Activated T-helper 9 cell treated with anti-CD3 and anti-CD28 coated beads, Interleukin-2, amount 50 U/mL, for 16 hours (primary cell): ENCODE measurements at places on chromosomes 4 and X.

DNA sequence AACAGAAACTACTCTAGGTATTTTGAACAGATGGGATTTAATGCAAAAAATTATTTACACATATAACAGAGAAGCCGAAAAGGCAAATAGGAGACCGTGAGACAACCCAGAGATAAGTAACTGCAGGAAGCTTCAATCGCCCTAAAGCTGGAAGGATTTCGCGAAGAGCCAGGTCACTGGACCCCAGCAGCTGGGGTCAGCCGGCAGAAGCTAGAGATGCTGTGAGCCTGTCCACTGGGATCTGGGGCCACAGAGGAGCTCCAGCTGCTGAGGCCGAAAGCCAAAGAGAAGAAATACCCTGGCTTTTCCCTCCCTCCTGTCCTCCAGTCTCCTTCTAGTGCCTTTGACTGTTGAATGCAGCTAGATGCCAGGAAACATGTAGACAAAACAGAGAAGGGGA lies 192.8 kb upstream of the BCOR start:
- DNase-seq: no peak

DNA sequence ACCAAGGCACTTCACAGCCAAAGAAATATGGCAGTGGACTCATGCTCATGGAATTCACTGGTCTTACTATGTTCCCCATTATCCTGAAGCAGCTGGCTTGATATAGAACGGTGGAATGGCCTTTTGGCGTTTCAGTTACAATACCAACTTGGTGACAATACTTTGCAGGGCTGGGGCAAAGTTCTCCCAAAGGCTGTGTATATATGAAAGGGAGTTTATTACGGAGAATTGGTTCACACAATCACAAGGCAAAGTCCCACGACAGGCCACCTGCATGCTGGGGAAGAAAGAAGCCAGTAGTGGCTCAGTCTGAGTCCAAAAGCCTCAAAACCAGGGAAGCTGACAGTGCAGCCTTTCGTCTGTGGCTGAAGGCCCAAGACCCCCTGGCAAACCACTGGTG lies 50.8 kb upstream of the SMARCAD1 start:
- DNase-seq: no peak

- no peak for DNase-seq
Measured at GRCh38 chr4:95263391-95263790, 285.4 kb downstream of the UNC5C start.

DNA sequence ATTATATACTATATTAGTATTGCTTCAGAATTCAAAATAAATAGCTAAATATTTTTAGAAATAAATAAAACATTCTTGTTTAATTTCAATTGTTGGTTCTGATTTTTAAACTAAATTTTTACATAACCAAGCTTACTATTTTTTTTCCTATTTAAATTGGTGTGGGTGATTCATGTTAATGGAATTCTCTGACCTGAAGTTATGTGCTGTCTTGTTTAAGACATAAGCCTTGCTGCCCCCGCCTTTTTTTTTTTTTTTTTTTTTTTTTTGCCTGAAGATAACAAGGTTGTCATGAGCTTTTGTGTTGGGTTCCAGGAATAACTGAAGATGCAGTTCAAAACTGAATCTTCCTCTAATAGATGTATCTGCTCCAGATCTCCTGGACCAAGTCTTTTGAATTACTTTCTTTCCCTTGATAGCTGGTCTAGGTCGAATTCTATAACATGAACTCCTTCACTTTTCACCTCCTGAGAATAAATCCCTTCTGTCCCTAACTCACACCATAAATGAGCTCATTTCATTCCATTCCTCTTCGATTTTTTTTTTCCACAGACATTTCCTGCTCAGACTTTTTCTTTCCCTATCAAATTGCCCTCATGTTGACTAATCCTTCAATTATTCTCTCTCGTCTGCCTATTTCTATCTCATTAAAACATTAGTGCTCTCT lies 261.5 kb upstream of the FTHL17 start:
- no peak for DNase-seq

GRCh38 chrX:131187206-131187605 lies 101.9 kb downstream of the IGSF1 start:
- DNase-seq: no peak

GRCh38 chrX:7614616-7615015 lies 228.4 kb upstream of the VCX start:
- DNase-seq: no peak

DNA sequence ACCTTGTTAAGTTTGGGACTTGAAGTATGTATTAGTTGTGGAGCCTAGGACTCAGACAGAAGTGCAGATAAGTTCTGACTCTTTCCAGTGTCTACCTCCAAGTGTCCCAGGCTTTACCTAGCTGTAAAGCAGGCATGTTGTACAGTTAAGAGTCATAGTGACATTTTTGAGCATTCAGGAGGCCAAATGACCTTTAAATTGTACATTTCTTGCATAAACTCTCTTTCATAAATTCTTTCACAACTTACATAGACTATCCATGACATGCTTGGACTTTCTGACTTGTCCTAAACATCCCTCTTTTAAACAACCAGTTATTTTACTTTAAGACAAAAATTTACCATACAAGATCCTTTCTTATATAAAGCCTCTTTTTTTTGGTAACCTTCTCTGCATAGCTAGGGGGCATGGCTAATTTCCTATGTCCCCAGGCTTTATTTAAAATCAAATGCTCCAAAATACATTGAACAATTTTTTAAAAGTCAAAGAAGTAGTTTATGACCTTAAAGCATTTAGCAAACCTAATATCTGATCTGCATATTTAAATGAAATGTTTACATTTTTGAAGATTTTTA lies 40.1 kb upstream of the UGT8 start:
- no peak for DNase-seq

- DNase-seq: no peak
Measured at GRCh38 chr4:169899295-169899694, 126.9 kb downstream of the MFAP3L start.

DNA sequence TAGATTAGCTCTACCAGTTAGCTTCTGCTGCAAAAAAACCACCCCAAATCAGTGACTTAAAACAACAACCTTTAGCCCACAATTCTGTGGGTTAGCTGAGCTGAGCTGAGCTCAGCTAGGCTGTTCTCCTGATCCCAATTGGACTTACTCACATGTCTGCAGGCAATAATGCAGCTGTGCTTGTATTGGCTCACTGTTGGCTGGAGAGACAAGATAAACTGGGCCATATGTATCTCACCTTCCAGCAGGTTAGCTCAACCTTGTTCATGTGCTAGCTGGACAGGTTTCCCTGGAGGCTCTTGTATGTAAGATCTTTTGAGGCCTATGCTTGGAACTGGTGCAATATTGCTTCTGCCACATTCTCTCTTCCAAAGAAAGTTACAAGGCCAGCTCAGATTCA lies 261.5 kb upstream of the ADGRL3 start:
- DNase-seq: no peak

GRCh38 chr4:70754470-70754869 lies 32.7 kb downstream of the RUFY3 start:
- no peak for DNase-seq

- DNase-seq: no peak
Measured at GRCh38 chr4:21512353-21512752, 436.2 kb downstream of the KCNIP4 start.

DNA sequence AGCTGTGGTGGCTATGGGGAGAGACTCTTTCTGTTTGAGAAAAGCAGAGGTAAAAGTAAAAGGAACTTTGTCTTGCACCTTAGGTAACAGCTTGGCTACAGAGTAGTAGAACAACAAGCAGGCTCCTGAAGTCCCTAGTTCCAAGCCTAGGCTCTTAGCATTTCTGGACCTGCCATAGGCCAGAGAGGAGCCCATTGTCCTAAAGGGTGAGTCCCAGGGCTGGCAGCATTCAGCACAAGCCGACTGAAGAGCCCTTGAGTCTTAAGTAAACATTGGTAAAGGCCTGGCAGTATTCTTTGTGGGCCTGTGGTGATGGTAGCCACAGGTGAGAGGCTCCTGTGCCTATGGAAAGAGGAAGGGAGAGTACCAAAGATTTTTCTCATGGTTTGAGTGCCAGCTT lies 38.2 kb downstream of the CSN3 start:
- DNase-seq: no peak

- DNase-seq: no peak
Measured at GRCh38 chrX:116417214-116417613, 19.2 kb upstream of the SLC6A14 start.

DNA sequence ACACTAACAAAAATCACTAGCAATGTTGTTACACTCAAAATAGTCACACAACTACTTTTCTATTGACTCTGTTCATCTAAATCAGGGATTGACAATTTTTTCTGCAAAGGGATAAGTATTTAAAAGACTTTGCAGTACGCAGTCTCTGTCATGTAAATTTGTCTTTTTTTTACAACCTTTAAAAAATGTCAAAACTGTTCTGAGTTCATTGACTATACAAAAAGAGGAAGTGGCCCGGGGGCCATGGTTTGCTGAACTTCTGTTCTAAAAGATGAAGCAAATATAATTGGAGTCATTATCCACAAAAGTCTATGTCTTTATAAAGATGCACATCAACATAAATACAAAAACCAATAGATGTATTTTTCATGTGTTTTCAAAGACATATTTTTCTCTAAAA lies 1310.3 kb downstream of the RPA4 start:
- no peak for DNase-seq

DNA sequence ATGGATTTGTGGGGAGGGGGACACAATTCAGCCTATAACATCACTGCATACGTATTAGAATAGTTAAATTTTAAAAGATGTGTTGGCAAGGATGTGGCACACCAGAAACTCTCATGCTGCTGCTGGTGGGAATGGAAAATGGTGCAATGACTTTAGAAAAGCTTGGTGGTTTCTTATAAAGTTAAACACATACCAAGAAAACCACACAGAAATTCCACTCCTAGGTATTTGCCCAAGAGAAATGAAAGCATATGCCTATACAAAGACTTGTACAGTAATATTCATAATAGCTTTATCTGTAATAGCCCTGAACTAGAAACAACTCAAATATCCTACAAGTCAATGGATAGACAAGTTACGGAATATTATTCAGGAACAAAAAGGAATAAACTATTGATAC lies 71.3 kb upstream of the PDHA1 start:
- no peak for DNase-seq

GRCh38 chr4:121330180-121330665 lies 50.6 kb downstream of the QRFPR start:
- no peak for DNase-seq

- DNase-seq: no peak
Measured at GRCh38 chr4:74205046-74205445, 47.1 kb downstream of the MTHFD2L start.

GRCh38 chrX:133908223-133908955 lies 77.0 kb downstream of the GPC3 start:
- no peak for DNase-seq

DNA sequence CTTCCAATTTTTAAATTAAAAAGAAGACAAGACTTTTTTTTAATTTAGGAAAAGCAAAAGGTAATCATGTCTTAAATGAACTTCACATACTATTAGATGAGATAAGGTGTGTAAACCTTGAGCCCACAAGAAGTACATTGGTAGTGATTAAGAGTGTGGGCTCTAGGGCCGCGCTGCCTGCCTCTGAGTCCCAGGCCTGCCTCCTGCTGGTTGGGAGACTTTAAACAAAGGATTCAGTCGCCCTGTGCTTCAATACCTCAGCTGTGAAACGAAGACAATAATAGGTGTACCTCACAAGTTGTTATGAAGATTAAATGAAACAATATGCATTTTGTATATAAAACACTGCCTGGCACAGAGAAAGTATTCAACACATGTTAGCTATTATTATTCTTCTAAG lies 95.9 kb upstream of the MYOZ2 start:
- no peak for DNase-seq

GRCh38 chr4:53075162-53075785 lies 213.2 kb downstream of the RASL11B start:
- DNase-seq: no peak

- no peak for DNase-seq
Measured at GRCh38 chr4:93775551-93775950, 53.0 kb upstream of the ATOH1 start.

GRCh38 chr4:87033902-87034301 lies 99.1 kb downstream of the AFF1 start:
- DNase-seq: no peak

- DNase-seq: no peak
Measured at GRCh38 chrX:132292793-132293192, 73.5 kb upstream of the RAP2C start.
